Heart left ventricle (tissue), 16 donors: ENCODE measurements at places on chromosomes 13 and 19. TPM values are rescaled to one million over a fixed set of nuclear protein-coding genes. Genes with fewer than 3 reads are reported as not detected.
A peak's percentile ranks its signal among the peaks of the same experiment; 100 is the strongest.

The BRME1 gene
- not detected for total RNA-seq

The ETFB gene
- total RNA-seq, result 267 TPM

DNA sequence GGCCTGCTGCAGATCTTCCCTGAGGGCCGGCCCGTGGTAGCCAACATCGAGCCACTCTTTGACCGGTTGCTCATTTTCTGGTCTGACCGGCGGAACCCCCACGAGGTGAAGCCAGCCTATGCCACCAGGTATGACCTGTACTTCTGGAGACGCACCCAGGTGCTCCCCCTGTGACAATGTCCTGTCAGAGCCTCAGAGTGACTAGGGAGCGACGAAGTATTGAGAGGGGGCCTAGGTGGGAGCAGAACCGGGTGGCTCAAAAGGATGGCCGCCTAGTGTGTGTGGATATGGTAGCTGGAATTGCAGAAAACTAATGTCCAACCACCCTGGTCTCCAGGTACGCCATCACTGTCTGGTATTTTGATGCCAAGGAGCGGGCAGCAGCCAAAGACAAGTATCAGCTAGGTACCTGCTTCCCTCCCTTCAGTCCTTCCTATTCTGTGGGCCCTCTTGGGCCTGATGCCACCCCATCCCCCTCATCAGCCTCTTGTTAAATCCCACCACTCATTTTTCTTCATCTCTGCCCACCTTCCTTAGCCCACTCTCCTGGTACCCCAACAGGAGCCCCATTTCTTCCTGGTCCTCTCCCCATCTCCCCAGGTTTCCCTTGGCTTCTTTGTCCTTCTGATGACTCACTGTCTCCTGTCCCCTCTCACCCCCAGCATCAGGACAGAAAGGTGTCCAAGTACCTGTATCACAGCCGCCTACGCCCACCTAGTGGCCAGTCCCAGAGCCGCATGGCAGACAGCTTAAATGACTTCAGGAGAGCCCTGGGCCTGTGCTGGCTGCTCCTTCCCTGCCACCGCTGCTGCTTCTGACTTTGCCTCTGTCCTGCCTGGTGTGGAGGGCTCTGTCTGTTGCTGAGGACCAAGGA, 8.4 kb downstream of the EGLN2 start:
- no peak for DNase-seq

- no peak for DNase-seq
These were observed 110.9 kb upstream of the ARGLU1 start for GRCh38 chr13:106678646-106679418.

GRCh38 chr13:76438050-76438449, 448.2 kb downstream of the KCTD12 start:
- no peak for DNase-seq

GRCh38 chr19:46606019-46606418, 4.9 kb downstream of the CALM3 start:
- peak; percentile 16 for DNase-seq

- DNase-seq, result no peak
These were observed 27.1 kb upstream of the LATS2 start for GRCh38 chr13:21088534-21088933.

DNA sequence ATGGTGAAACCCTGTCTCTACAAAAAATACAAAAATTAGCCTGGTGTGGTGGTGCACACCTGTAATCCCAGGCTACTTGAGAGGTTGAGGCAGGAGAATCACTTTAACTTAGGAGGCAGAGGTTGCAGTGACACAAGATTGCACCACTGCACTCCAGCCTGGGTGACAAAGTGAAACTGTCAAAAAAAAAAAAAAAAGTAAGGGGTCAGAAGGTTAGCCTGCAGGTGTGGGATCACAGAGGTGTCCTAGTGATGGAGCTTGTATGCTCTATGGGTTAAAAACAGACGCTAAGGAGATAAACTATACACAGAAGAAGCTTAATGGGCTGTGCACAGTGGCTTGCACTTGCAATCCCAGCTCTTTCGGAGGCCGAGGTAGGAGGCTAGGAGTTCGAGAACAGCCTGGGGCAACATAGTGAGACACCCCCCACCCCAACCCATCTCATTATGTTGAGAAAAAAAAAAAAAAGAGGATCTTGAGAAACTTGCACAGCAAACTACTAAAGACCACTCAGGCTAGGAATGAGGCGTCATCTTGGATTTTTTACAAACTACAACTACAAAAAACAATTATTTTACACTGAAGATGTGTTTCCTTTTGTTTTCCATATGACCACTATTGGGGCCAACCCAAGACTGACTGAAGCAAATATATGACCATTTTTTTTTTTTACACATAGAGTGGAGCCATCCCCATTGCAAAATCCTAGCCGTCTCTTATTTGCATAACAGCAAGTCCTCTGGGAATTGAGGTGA, 7.9 kb downstream of the FOSB start:
- no peak for DNase-seq
